Heart left ventricle (tissue), 16 donors: ENCODE measurements at places on chromosomes 7 and 10.

DNA sequence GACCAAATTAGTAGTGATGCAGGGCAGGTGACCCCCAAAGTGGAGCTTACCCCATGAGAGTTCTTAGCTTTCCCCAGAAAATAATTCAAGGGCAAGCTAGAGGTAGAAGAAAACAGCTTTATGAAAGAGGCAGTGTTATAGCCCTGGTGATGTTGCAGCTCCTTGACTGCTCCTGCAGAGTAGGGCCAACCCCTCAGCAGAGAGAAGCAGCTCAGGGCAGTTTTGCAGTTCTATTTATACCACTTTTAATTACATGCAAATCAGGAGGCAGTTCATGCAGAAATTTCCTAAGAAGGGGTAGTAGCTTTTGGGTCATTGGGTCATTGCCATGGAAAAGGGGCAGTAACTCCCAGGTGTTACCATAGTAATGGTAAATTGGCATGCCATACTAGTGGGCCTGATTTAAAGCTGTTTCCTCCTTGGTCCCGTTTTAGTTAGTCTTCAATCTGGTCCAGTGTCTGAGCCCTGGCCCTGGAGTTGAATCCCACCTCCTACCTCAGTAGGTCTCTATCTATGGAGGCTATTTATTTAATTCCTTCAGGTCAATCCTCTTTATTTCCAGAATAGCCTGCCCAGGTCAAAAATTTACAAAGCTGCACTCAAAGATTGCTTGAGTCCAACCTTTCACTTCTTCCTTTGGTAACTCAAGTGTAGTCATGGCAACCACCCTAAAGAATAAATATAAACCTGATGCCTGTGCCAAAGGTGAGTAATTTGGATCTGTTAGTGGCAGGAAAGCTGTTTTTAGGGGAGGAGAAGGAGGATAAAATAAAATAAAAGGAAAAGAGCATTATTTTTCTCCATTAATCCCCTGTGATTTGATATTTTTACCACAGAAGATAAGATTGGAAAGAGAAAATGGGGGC lies 29.5 kb downstream of the PLXDC2 start:
- no peak for DNase-seq

GRCh38 chr10:78287618-78288017 lies 254.0 kb downstream of the RPS24 start:
- DNase-seq, result no peak

DNA sequence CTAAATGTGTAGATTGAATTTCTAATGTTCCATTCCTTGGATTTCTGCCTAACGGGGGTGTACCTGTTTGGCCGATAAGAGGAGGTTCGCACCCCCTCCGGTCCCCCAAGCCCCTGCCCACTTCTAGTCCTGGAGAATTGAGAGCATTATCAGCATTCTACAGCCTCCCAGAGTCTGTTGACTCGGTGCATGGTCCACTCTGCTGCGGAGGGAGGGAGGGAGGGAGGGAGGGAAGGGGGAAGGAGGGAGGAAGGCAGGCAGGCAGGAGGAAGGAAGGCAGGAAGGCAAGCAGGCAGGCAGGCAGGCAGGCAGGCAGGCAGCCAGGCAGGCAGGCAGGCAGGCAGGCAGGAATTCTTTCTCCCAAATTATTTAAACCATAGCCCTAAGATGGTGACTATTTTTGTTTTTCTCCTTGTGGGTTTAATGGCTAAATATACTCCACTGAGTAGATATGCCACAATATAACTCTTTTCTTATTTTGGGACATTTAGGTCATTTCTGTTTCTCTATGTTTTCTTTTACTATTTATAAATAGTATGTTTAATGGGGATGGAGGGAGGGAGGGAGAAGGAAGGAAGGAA lies 69.5 kb upstream of the CHST15 start:
- DNase-seq, result no peak

DNA sequence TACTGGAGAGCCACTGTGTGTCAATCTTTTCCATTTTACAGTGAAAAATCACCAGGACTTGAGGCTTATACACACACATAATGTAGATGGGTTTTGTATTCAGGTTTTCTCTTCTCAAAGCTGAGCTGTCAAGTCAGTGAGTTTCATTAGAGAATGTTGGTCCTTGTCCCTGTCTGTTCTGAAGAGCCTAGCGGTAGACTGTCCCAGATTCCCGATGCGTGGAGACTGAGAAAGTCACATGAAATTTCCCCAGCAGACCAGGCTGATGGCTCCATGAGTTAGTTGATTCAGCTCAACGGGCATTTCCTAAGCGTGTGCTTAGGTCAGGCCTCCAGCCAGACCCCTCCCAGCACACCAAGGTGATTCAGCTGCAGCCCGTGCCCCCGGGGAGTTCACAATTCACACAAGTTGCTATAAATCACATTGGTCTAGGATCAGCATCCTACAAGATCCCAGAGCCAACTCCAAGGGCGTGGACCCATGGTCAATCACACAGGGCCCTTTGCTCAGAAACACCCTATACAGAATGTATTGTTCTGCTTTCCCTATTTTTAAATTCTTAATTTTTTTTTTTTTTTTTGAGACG lies 17.2 kb downstream of the CHST15 start:
- no peak for DNase-seq

GRCh38 chr10:48614481-48615390 lies 9.9 kb upstream of the ARHGAP22 start:
- no peak for DNase-seq

- peak; percentile 33 for DNase-seq
Measured at GRCh38 chr7:87416682-87417587, 58.5 kb downstream of the ABCB4 start.
